Naive thymus-derived CD4-positive, alpha-beta T cell (primary cell): ENCODE measurements at places on chromosomes 1 and 21.

- H3K4me3 ChIP-seq = no peak overlapping the region
- H3K36me3 ChIP-seq = no peaks in the 10 kb centered on the region
- no peaks in the 10 kb centered on the region for H3K27me3 ChIP-seq
- H3K4me1 ChIP-seq = no peaks in the 10 kb centered on the region
- no peak for DNase-seq
Measured at GRCh38 chr1:219926363-219926998, 1.9 kb downstream of the SLC30A10 start.

GRCh38 chr1:100834777-100835660 is 59.6 kb downstream of the EXTL2 start:
- no peaks in the 10 kb centered on the region for H3K36me3 ChIP-seq
- no peak overlapping the region for H3K4me3 ChIP-seq
- peak; percentile 1 for DNase-seq
- H3K4me1 ChIP-seq = no peaks in the 10 kb centered on the region

DNA sequence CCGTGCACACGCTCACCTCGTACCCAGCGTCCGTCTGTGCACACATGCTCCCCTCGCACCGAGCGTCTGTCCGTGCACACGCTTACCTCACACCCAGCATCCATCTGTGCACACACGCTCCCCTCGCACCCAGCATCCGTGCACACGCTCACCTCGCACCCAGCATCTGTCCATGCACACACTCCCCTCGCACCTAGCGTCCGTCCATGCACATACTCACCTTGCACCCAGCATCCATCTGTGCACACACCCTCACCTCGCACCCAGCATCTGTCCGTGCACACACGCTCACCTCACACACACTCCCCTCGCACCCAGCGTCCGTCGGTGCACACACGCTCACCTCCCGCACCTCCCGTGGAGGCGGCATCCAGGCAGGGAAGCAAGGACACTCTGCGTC is 24.4 kb upstream of the COL18A1 start:
- no peak overlapping the region for H3K4me3 ChIP-seq
- no peak for DNase-seq
- no peaks in the 10 kb centered on the region for H3K4me1 ChIP-seq
- H3K27me3 ChIP-seq = no peaks in the 10 kb centered on the region
- no peak overlapping the region for H3K27ac ChIP-seq
- H3K36me3 ChIP-seq = no peaks in the 10 kb centered on the region

DNA sequence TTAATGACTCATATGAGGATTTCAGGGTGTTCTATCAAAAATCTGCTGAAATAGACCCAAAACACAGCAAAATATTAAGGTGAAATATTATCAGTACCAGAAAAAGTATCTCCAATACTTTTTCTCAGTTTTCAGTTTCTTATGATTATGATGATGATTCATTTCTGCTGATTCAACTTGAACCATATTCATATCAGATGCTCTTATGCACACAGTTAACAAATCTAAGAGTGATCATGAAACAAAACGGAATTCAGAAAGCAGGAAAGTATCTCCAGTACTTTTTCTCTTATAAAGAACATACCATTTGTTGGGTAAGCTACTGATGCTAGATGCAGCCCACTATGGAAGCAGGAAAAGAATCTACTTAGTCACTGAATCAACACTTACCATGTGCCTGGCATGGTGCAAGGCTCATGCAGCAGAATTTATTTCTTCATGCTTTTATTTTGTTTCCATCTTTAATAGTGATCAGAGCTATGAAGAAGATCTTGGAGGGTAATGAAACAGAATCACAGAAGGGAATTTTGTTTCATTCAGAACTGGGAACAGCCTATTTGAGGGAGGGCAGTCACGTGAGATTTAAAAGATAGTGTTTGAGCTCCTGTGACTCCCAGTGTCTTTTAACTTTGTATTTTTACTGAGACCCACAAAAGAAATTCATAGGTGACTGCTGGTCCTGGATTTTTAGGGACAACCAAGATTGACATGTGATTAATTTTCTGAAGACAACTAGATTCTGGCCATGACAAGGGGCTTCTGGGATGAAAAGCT is 480.6 kb downstream of the SETD4 start:
- H3K27ac ChIP-seq = no peak overlapping the region
- H3K27me3 ChIP-seq = no peaks in the 10 kb centered on the region
- no peaks in the 10 kb centered on the region for H3K4me1 ChIP-seq

DNA sequence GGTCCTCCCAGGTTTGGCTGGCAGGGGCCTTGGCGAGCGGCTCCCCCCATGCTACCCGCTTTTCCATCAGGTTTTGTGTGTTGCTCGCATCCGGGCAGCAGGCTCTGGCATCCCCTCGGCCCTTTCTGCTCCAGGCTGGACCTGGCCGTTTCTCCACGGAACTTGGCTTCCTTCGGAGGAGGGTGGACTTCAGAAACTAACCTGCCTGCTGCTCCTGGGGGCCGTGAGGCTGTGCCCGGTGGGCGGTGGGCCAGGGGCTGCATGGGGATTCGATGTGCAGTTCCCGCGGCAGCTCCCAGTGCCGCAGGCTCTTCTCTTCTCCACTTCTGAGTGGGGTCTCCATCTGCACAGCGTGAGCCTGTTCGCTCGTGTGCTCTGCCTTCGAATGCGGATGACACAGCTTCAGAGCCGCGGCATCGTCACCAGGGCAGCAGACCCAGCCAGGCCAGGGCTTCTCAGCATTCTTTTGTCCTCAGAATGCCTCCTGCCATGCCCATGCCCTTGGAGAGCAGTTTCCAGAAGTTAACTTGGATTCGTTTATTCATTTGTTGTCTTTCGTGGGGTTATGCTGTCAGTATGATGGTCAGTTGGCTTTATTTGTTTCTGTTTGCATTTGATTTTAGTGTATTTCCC is 36.4 kb downstream of the PRKCZ start:
- DNase-seq = no peak
- H3K4me3 ChIP-seq = no peak overlapping the region
- peaks cover 5% of the 10 kb centered on the region for H3K36me3 ChIP-seq

- H3K27me3 ChIP-seq = no peaks in the 10 kb centered on the region
- no peak for DNase-seq
- H3K27ac ChIP-seq = no peak overlapping the region
- H3K36me3 ChIP-seq = no peaks in the 10 kb centered on the region
Measured at GRCh38 chr1:45753248-45754037, 3.0 kb upstream of the IPP start.

DNA sequence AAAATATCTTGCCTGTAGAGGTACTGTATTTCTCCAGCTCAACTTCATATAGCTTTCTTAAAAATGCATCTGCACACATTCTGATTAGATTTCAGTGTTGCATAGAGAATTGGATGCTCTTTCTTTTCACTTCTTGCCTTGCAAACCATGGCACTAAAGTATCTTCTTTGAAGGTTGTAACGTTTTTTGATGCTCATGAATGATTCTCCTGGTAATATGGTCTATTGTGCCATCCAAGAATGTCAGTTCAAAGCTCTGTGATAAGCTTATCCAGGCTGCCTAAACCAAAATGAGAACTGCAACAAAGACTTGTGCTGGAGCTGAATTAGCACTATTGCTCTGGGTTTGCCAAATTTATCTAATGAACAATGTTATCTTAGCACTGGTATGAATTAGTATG is 1.9 kb downstream of the SGIP1 start:
- no peak overlapping the region for H3K4me3 ChIP-seq
- no peaks in the 10 kb centered on the region for H3K4me1 ChIP-seq
- H3K27me3 ChIP-seq = no peaks in the 10 kb centered on the region
- no peak overlapping the region for H3K27ac ChIP-seq

DNA sequence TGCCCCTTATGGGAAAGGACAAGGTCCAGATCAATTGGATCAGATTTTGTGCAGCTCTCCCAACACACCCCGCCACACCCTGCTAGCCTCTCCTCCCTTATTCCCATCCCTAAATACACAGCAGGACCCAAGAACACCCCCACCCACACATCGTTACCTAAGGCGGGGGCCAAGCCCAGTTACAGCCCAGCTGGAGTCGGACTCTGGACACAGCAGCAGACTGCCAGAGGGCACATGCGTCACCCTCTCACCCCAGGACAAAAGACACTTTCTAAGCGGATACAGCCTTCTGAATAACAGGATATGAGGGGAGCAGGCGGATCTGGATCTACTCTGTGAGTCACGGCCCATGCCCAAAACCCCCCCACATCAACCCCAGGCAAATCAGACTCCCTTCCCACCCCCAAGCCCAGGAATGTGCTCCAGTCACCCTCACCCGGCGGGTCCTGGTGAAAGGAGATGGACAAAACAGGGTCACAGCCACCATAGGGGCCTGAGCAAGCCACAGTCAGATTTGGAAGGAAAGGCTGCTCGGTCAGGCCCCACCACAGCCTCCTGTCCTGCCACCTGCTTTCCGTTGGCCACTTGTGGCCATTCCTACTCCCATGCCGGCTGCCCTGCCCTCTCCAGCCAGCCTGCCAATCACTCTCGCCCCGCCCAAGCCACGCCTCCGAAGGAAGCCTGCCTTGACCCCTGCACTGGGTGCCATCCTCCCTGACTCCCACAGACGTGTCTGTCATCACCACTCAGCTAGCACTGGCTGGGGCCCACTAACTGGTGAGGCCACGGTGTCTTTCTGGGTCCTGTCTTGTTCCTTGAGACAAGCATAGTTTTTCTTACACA is 4.0 kb downstream of the S100A16 start:
- no peaks in the 10 kb centered on the region for H3K27me3 ChIP-seq
- DNase-seq = no peak
- no peak overlapping the region for H3K4me3 ChIP-seq
- no peaks in the 10 kb centered on the region for H3K4me1 ChIP-seq
- H3K27ac ChIP-seq = no peak overlapping the region
- no peaks in the 10 kb centered on the region for H3K36me3 ChIP-seq

DNA sequence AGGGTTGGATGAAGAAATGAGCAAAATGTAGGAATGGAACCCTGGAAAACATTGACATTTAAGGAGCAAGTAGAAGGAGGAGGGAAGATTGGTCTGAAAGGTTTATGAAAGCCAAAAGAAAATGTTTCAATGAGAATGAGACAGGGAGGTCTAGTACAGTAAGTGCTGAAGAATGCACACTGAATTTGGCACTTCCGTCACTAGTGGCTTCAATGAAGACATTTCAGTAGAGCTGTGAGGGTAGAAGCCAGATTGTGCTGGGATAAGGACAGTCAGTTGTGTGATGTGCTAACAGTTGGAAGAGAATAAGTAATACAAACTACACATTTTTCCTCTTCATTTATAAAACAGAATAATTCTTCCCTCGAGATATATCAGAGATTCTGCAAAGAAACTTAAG is 17.1 kb downstream of the THEM4 start:
- H3K4me3 ChIP-seq = no peak overlapping the region
- H3K27me3 ChIP-seq = no peaks in the 10 kb centered on the region
- peaks cover 4% of the 10 kb centered on the region for H3K36me3 ChIP-seq
- DNase-seq = no peak

DNA sequence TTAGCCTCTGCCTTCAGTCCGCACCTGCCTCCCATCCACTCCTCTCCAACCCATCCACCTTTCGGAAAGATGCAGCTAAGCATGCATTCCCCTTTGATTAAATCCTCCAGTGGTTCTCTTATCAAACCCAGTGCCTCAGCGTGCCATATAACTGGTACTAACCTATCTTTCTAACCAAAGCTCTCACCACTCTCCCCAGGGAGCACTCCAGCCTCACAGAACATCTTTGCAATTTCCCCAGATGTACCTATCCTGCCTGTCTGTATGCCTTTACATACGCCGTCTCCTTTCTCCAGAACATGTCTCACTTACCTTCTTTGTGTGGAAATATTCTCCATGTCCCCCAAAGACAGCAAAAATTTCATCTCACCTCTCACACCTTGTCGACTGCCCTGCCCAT is 80.0 kb downstream of the SLC25A24 start:
- H3K27ac ChIP-seq = no peak overlapping the region
- H3K4me1 ChIP-seq = no peaks in the 10 kb centered on the region
- DNase-seq = no peak
- no peaks in the 10 kb centered on the region for H3K36me3 ChIP-seq

GRCh38 chr1:106727171-106727570 is 329.3 kb upstream of the PRMT6 start:
- H3K36me3 ChIP-seq = no peaks in the 10 kb centered on the region
- no peak for DNase-seq
- H3K27ac ChIP-seq = no peak overlapping the region
- H3K4me1 ChIP-seq = no peaks in the 10 kb centered on the region
- no peak overlapping the region for H3K4me3 ChIP-seq

DNA sequence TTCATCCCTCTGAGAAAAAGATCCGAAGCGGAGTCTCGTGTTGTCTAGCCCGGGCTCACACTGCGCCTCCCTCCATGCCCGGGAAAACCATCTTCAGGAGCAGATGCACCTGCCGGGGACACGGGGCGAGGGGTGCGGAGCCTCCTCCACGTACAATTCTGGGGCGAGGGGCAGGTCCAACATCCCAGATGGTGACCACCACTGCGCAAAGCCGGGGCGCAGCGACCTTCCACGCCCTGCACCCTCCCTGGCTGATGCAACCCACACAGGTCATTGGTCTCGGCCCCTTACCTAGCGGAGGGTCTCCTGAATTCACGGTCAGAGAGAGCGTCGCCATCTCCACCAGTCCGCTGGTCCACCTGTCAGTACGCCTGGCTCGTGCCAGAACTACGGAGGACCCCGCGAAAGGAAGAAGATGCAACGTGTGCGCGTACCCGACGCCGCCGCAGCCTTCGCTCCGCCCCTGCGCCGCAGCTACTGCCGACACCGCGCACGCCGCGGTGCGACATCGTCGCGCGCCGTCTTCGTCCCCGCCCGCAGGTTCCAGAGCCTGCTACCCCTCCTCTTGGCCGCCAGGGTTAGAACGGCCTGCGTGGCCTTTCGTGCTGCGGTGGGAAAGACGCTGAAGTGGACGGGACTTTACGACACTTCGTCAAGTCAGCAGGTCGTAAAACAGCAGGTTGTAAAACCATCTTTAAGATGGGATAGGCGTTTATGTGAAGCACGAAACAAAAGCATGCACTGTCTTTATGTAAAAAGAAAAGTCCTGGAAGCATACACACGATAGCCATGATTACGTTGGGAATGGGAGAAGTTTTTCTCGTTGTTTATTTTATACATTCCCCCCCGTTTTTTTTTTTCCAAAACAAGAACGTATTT is at the start of gene EPRS1:
Gene EPRS1 (minus strand): TSS at position 454 of the 879 bp plus-strand sequence. CDS start 117 bp downstream, at position 337.
- no peaks in the 10 kb centered on the region for H3K27me3 ChIP-seq
- peaks cover 5% of the 10 kb centered on the region for H3K36me3 ChIP-seq
- peaks cover 23% of the 10 kb centered on the region for H3K4me1 ChIP-seq
- DNase-seq = peak; percentile 97
- H3K4me3 ChIP-seq = peak within 1 kb of the TSS; percentile 92

DNA sequence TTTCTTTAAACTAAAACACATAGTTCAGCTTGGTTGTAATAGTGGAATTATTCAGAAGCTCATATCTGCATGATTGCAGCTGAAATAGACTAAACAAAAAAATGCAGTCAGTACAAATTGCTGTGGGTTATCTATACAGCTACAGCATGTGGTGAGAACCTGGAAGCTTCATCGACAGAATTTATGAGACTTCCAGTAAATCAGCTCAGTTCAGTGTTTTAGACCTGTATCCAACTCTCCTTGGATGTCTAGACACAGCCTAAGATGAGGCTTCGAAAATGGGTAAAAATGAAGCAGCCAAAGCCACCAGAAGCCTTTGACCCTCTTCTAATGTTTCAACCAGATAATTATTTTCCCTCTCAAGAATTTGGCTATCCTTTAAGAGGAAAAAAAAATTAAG is 127.1 kb upstream of the C1orf105 start:
- H3K36me3 ChIP-seq = no peaks in the 10 kb centered on the region
- no peaks in the 10 kb centered on the region for H3K4me1 ChIP-seq
- H3K27ac ChIP-seq = no peak overlapping the region
